Naive thymus-derived CD8-positive, alpha-beta T cell (primary cell): ENCODE measurements at places on chromosomes 3 and 15.

DNA sequence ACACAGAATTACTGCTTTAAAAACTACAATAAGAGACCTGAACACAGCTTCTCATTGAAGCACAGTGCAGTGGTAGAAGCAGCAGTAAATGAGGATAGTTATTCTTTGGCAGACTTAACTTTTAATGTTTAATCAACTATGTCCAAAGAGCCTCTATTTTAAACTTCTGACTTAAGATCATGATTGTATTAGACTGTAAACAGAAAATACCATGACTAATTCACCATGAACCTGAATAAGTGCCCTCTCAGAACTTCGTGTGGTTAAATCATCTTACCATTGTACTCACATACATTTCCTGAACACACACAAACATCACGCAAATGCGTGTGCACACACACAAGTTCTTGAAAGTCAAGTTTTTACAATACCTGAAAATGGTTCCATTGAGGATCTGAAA lies 13.9 kb downstream of the CEP152 start:
- DNase-seq = no peak

GRCh38 chr3:14640157-14640562 lies 11.4 kb upstream of the CCDC174 start:
- no peak for DNase-seq

DNA sequence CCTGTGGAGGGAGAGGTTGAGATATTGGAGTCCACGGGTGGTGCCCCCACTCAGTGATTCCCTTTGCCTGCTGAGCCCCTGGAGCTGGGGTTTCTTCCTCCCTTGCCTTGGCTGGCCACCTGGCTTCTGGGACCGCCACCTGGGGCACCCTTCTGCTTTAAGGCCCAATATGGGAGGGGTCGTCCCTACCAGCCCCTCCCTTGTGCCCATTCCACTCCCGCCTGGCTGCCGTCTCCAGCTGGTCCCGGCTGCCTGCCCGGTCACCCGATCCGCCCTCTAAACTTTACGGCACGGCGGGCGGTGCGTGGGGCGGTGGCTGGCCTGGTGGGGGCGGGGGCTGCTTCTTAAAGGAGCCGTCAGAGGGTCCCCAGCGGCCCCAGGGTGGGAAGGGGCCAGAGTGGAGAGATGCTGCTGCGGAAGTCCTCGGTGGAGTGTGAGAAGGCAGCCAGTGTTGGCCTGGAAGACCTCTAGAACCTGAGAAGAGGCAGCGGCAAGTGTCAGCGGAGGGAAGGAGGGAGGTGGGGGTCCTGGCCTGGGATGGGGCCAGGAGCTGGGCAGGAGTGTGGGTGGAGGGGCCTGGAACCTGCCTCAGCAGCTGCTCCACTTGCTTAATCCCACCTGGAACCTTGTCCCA lies 1.6 kb upstream of the SEMA3B start:
- no peak for DNase-seq

DNA sequence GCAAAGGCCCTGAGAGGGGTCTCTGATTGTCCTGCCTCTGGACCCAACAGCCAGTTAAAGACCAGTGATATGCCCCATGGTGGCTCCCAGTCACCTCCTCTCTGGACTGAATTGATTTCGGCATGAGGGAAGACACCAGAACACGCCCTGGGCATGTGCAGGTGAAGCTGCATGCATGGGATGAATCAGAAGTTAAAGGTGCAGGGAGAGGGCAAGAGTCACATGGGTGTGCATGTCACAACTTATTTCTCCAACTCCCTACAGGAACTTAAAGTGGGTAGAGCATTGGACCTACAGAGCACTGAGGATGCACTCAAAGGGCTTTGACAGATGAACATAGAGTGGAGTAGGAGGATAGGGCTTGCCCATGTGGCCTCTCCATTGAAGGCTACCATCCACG lies 16.9 kb upstream of the RHCG start:
- DNase-seq = no peak

GRCh38 chr3:45371621-45372020 lies 16.8 kb upstream of the LARS2 start:
- no peak for DNase-seq
